ENCODE measurements at places on chromosomes 11 and 22.

- DNase-seq = no peak
Observed at GRCh38 chr11:111435046-111435698, 56.1 kb upstream of the POU2AF1 start.

DNA sequence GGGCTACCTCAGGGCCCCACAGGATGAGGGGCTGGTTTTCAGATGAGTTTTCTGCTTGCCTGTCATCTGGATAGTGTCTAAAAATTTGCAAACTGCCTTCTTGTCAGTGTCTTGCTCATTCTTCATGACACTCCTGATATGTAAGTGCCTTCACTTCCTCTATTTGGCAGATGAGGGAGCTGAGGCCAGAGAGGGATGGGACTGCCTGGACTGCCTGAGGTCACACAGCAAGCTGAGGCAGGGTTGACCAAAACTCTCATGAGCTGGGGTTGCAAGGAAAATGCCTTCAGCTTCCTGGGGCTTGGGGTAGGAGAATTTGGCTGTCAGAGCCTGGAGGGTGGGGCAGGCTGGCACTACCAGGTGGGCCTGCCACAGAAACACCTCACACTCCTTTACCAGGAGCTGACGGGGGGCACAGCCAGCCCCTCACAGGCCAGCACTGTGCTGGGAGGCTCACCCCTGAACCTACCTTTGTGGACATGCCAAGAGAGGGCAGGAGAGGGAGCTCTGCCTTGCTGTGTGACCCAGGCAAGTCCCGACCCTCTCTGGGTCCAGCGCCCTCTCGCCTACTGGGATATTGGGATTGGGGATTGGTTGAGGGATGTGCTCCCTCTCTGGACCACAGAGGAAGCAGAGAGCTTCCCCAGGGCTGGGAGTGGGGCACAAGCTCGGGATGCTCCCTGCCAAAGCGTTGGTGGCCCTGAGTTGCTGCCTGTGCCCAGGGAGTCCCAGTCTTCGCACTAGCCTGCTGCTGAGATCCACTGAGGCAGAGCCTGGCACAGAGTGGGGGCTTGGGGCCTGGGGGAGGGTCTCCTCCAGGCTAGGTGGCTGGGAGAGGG is 1.9 kb upstream of the P2RY6 start:
- DNase-seq = no peak

GRCh38 chr22:17159504-17159951 is 451 bp upstream of the HDHD5 start:
- DNase-seq = no peak

DNA sequence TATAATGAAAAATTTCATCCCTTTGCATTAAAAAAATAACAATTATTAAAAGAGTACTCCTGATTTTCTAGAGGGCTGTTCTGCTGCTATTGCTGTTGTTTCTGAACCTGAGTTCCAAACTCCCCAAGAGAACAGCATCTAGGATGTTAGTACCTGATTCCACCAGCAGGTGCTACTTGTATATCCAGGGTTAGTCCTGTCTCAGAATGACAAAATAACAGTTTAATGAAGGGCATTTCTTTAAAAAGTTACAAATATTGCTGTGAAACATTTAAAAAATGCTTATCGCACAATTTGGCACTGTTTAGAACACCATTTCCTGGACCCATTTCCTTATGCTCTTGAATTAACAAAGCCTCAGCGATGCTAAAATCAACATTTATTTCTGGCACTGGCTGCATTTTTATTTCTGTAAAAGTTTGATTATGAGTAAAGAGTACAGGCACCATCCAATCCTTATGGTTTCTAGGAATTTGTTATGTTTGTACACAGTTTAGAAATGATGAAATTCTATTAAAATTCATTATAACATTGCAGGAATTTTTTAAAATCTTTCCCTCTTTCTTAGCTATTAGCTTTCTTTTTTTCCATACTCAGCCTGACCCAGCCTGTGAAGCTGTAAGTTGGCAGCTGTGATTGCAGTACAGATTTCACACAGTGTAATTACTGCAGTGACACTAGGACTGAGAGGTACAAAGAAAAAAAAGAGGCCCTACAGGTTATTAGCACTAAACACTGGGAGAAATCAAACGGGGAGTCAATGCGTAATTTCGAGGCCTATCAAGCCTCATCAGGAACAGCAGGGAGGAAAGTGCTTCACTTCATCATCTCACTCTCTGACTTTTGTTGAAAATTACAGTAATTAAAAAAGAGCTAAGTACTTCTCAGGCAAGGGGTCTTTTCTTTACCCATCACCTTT is 208.8 kb downstream of the DCDC1 start:
- no peak for DNase-seq

DNA sequence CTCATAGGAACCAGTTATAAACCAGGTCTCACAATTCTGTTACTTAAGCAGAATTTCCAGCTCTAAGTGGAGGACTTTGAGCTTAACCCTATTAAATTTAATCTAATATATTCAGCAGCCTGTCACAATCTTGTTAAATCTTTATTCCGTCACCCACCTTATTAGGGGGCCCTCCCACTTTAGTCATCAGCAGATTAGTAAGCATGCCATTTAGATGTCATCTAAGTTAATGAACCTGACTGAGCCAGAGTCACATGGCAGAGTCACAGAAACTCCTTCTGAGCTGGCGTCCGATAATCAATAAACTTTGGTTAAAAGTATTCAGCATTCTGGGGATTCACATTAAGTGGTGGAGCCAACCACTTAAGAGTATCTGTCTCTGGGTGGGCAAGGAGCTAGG is 35.1 kb downstream of the TTC12 start:
- DNase-seq = no peak

DNA sequence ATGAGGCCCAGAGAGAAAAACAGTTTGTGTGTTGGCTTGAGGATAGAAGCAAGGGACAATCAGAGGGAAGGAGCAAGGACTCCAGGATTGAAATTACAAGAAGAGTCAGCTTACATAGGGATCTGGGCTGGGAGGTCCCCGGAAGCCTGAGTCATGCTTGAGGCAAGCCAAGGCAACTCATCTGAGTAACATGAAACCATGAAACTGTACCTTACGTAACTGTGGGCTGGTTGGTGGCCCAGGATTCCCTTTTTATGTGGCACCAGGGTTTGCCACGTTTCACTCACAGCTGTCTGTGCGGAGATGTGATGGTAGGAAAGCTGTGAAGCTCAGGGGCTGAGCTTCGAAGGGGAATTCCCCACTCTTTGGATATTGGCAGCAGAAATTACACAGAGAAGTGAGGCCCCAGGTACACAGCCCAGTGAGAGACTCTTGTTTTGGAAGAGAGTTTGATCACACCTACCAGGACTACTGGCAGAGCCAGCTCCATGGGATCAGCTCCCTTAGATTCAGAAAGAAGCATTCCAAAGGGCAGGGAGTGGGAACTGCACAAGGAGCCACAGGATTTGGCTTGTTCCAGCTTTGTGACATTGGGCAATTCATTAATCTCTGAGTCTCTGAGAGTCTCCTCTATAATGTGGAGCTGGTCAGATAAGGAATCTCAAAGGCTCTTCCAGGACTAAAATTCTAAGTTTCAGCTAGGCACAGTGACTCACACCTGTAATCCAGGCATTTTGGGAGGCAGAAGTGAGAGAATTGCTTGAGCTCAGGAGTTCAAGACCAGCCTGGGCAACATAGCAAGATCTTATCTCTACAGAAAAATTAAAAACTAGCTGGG is 7.8 kb downstream of the SLC5A1 start:
- no peak for DNase-seq

- peak; percentile 97 for DNase-seq
Observed at GRCh38 chr11:33633251-33634003, 67.2 kb downstream of the C11orf91 start.

DNA sequence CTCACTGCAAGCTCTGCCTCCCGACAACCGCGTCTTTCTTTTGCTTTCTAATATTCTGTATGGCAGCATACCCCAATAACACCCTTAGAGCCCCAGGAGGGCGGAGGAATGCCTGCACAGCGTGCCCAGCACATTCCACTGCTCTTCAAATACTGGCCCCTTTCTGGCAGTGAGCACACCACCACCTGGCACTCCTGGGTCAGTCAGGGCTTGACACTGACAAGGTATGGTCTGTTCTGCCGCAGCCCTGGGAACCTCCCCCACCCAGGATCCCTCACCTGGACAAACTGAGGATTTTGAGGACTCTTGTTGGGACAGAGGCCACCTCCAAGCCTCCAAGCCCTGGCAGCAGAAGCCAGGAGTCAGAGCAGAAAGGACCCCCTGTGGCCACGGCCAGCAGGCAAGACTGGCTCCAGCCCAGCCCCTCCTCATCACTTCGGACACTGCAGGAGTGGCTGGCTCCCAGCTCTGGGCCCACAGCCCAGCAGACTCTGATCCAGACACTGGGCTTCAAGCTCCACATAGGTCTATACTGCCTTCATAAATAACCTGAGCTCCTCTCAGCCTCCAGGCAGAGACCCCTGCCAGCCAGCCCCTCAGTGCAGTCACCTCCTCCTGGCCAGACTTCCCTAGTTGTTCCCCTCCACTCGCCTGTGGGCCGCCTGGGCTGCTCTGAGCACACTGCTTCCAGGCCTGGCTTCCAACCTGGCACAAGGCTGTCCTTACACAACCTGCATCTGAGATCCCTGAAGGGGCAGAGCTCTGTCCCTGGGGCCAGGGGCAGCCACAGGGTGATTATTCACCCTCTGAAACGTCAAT is 14.5 kb downstream of the CARS1 start:
- no peak for DNase-seq

DNA sequence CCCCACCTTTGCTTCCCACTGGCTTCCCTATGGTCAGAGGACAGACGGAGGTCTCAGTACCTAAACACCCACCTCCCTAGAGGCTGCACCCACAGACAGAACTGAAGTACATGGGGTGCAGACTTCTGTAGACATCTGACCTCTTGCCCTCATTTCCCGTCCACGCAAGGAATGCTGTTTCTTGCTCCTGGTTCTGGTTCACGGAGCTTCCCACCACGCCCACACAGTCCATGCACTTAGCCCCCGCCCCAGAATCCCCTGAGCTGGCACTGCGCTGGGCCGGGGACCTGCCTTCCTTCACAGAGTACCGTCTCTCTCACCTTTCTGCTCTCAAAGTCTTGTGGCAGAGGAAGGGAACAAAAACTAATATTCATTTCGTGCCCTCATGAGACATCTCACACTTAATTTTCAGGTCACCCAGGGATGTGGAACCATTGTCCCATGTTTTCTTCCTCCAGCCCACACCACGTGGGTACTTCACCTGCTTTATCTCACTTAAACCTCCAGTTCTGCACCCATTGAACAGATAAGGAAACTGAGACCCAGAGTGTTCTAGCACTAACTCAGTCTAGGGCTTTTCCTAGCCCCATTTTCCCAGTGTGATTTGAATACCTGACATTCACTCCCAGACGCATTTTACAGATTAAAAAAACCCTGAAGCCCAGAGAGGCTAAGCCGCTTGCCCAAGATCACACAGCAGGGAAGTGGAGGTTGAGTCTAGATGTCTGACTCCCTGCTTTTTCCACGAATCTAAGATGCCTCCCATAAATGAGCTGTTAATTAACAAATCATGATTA is 5.7 kb downstream of the TMPRSS6 start:
- no peak for DNase-seq

DNA sequence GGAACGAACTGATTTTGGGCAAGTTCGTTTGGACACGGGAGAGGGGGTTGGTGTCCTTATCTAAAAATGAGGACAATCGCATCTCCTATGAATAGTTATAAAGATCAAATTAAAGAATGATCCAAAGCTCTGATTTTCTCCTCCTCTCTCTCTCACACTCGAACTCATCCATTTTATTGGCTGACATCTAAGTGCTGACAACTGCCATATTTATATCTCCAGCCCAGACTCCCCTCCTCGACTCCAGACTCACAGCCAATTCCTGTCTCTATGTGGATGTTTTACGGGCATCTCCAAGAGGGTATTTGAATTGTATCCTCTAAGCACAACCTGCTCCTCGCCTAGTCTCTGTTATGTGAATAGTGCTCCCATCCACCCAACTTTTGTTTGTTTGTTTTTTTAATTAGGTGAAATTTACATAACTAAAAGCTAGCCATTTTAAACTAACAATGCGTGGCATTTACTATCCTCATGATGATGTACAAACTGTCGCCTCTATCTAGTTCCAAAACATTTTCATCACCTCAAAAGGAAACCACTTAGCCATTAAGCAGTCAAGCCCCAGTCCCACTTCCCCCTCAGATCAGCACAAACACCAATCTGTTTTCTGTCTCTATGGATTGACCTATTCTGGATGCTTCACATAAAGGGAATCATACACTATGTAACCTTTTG is 4.0 kb downstream of the SYN3 start:
- no peak for DNase-seq

- DNase-seq = no peak
Observed at GRCh38 chr11:86926975-86927374, 28.2 kb downstream of the FZD4 start.

- DNase-seq = no peak
Observed at GRCh38 chr22:28204382-28204781, 285.3 kb upstream of the PITPNB start.

DNA sequence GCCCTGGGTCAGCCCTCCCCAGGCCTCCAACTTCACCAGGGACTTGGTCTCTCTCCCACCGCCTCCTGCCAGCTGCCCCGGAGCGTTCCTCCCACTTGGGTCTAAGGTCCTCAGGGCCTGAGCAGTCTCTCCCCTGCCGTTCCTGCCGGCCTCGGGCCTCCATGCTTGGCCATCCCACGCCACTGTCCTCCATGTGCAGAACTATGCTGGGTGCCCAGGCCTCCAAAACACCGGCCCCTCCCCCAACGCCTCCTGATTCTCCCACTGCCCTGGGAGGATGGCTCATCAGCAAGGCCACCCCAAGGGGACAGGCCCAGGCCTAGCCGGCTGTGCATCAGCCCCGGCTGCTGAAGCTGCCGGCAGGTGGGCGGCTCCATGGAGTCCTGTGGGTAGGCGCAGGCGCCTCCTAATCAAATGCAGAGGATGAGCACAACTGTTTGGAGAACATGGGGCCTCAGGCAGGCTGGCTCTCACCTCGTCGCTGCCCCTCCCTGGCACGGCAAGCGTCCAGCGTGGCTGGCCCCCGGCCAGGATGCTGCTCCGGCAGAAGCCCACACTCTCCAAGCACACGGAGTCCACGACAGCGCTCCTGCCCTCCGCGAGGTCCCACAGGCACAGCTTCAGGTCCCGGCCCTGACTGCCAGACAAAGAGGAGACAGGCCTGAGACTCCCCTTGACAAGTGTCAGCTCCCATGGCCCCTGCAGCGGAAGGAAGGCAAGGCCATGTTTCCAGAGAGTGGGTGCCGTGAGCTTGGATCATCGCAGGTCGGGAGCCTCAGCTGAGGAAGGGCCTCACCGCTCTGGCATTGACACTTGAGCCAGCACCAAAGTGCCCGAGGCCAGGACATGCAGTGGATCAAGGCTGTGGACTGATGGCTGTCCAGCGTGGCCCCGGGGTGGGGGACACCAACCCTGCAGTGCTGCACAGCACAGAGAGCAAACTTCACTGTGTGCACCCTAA is 42.6 kb downstream of the GNB1L start:
- DNase-seq = no peak

GRCh38 chr11:2462543-2462985 is 17.8 kb downstream of the KCNQ1 start:
- no peak for DNase-seq
